ENCODE measurements at places on chromosomes 1 and 21.

DNA sequence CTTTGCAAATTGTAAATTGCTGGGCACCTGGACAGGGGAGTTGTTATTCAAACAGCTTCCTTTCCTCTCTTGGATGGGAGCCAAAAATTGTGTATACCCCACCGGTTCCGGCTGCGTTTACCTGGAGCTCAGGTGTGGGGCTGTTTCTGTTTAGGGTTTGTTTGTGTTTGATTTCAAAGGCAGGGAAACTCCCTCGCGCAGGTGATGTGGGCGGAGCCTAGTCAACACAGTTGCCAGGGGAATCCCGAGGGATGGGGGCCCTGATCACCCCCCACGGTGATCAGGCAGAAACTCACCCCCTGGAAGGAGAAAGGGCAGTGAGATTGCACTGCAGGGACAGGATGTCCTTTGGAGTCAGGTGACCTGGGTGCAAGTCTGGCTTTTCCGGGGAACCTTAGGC lies 28.3 kb downstream of the CDCP2 start:
- no peak for DNase-seq

GRCh38 chr21:42237577-42237976 lies 18.6 kb downstream of the ABCG1 start:
- DNase-seq, result no peak

- DNase-seq, result no peak
Observed at GRCh38 chr1:159098596-159098995, 22.0 kb upstream of the AIM2 start.

GRCh38 chr1:214727274-214727673 lies 124.3 kb downstream of the CENPF start:
- no peak for DNase-seq

DNA sequence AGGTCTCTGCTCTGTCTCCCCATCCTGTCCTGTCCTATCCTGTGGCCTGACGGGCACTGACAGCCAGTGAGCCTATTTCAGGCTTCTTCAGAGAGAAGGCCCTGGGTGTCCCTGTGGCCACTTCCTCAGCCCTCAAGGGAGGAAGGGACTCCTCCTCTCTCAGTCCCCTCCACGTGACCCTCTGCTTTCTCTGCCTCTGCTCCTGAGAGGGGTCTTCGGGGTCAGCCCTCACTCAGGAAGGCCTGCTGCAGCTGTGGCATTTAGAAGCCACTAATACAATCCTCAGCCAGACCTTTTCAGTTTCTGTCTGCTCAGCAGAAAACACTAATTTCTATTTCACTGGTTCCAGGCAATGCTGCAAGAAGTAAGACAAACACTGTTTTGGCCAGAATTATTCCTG lies 43.6 kb upstream of the ETV3 start:
- no peak for DNase-seq

DNA sequence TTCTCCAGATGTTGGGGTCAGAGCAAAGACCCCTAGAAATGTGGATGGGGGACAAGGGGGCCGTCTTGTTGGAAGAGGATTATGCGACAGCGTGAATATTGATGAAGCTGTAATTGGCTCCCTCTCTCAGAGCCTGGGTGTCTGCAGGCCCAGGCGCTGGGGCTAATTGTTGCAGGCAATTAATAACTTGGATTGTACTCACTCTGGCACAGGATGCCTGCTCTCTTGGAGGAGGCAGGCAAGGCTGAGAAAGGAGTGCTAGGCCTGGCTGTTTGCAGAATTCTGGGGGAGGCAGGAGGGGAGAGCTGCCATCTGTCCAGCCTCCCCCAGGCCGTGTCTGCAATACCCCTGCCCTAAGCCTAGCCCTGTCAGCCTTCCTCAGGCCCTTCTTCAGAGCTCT lies 4.1 kb upstream of the DISP3 start:
- no peak for DNase-seq

GRCh38 chr1:116494745-116495144 lies 76.1 kb downstream of the CD58 start:
- no peak for DNase-seq

DNA sequence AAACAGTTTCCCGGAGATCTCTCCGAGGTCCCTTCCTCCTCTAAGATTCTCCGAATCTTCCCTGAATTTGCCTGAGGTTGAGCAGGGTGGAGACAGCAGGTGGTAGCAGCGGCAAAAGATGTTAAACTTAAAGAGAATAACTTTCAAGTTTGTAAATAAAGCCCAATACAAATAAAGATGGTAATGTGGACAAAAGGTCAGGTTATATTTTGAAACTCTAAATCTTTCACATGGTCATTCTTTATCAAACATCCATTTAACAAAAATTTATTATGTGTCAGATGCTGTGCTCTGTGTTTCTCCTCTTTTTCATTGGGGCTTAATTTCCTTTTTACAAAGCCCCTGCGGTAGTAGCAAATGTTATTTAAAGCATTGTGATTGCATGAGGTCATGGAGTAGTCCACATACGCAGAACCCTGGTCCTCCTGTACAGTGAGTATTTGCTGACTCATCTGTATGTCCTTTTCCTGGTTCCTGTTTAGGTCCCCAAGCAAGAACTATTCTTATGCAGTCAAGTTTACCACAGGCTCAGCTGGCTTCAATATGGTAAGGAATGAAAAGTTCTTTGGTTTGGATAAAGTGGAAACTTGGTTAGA lies 119.2 kb downstream of the ITSN1 start:
- DNase-seq, result no peak

- DNase-seq, result peak; percentile 7
Observed at GRCh38 chr1:159132271-159132881, 39.0 kb upstream of the CADM3 start.

GRCh38 chr1:53787655-53788054 lies 48.7 kb upstream of the GLIS1 start:
- no peak for DNase-seq

GRCh38 chr1:81757398-81758020 lies 43.2 kb upstream of the ADGRL2 start:
- no peak for DNase-seq

DNA sequence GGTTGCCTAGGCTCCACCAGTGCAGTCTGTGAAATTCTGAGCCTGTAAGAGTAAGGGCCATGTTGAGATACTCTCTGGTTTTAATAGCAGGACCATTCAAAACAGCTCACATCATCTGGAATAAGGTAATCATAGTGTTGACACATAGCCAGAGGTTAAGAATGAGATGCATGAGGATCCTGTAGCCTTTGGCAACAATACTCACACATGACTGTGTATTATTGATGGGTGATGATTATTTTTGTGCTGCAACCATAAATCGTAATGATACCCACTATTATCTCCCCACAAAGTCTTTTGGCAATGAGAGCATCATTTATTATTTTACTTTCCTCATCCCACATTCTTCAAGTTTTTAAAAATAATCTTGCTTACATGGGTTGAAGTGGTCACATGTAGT lies 35.5 kb downstream of the KCNK2 start:
- DNase-seq, result no peak

DNA sequence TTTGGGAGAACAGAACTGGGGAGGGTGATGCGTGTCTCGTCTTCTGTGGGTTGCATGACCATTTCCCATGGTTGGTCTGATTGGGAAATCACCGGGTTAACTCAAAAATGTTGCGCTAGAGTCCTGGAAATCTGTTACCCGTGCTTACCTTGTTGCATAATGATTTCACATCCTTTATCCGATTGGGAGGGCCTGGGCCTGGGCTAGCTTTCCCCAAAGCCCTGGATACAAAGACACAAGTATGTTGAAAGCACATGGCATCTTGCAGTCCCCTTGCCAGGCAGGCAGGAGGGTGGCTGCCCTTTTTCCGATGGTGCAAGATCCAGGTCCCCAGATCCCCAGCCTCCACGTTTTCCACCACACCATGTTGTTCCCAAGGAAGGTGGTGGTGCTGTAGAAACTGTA lies 582 bp downstream of the TRPM2 start:
- DNase-seq, result no peak

DNA sequence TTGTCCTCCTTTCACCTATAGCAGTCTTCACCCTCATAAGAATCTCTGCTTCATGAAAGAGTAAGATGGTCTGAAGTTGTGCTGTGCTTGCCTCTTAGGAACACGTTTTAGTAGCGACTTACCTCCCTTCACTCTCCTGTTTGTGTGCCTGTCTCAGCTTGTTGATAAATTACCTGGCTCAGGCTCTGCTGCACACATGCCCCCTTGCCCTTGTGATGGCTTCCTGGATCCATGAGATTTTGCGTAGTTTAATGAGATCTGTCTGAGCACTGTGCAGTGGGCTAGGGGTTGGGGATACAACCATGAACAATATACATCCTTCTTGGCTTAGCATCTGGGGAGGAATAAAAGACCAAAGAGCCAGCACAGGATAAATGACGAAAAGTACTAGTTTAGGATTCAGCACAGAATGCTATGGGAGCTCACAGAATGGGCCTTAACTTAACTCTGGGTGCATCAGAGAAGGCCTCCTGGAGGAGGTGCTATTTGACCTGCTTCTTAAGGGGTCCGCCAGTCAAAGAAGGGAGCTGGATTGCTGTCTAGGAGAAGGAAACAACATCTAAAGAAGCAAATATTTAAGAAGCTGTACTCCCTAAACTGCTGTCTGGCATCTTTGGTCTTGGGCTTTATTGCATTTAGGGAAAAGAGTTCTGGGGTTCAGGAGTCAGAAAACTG lies 175.7 kb upstream of the PLXNA2 start:
- no peak for DNase-seq

GRCh38 chr1:84885469-84885868 lies 7.5 kb downstream of the LPAR3 start:
- no peak for DNase-seq

DNA sequence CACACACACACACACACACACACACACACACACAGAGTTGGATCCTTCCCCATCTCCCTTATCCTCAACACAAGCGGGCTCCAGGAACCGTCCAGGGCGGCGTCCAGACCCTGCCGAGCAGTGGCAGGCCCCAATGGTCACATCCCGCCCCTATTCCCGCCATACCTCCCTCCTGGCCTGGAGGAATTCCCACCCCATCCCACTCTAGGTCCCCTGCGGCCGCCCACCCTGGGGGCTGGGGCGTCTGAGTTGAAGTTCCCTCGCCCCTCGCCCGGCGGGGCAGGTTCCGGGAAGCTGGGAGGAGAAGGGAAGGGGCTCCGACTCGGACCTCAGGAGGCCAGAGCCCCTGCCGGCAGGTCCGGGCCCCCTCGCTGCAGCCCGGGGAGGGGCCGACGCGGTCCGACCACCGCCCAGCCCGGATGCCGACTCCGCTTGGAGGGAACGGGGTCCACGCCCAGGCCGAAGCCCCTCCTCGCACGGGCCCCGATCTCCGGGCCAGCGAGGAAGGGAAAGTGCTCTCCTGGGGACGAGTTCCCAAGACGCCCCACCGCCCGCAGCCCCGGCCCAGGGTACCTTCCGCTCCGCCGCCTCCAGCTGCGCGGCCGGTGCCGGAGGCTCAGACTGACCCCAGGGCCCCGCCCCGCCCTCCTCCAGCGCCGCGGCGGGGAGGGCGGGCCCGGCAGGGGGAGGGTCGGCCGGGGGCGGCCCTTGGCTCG lies at the start of gene RHOC:
RHOC (minus strand) TSS at position 623 of the 716 bp plus-strand sequence. CDS start 3,328 bp downstream, outside the sequence.
- peak; percentile 82 for DNase-seq

DNA sequence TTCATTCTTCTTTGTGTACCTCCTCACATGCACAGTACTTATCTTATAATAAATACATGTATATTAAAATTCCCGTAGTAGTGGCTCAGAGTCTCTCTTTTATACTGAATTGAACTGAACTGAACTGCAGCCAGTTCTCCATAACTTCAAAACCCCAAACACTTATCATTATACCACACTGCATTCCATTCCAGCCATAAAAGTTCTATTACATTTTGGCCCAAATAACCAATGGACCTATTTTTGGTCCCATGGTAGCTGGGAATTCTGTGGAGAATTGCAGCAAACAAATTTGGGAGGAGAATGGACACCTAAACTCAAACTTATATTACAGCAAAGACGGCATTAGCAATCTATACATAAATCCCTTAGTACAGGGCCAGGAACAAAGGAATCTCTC lies 86.6 kb upstream of the C1orf87 start:
- DNase-seq, result no peak

DNA sequence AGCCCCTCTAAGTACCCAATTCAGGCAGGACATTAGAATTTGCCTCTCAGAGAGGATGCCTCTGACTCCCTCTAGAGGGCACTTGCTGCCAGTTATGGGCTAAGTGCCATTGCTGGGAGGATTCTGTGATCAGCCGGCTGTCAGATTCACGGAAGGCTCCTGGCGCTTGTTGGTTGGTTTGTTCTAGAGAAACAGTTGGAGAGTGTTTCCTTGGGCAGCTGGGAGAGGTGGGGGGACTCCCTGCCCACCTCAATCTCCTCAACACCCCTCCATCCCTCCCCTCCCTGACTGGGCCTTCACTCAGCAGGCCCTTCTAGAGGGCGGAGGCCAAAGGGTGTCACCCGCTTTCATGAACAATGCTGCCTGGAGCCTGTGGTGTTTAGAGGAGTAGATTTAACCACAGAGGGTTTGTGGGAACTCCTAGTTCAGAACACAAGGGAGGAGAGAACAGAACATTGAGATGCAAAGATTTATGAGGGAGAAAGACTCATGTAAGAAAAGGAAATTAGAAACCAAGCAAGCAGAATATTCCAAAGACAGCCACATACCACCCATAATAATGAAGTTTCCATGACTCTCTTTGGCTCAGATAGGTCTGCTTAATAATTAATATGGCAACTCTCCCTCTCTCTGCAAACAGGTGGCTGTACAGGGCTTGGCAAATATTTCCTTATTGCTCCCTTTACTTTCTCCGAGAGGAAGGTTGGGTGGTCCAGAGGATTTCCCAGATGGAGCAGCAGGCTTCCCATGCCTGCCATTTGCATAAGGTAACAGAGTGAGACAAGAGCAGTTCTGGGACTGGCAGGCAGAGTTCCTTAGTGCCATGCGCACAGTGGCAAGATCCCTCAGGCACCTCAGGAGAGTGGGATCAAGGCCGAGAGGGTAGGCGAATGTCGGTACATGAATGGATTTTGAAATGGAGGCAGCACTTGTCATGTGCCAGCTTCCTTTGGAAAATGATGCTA lies 30.0 kb upstream of the ACP6 start:
- DNase-seq, result no peak

GRCh38 chr1:95017775-95018174 lies 55.0 kb downstream of the ALG14 start:
- no peak for DNase-seq

DNA sequence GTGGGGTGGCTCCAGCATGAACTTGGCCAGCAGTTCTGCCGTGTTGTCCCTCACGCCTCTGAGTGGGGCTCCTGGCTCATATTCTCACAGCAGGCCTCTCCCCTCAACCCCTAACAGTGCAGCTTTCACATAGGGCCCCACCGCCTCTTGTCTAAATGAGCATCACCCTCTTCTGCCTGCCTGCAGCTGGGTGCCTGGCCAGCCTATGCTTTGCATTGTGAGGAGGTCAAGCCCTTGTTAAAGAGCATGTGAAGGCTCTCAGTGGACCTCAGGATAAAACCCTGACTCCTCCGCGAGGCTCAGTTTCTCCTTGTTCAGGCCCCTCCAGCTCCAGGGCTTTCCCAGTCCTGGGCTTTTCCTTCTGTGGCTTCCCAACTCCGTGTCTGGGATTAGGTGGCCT lies 34.8 kb downstream of the CRYAA start:
- no peak for DNase-seq

DNA sequence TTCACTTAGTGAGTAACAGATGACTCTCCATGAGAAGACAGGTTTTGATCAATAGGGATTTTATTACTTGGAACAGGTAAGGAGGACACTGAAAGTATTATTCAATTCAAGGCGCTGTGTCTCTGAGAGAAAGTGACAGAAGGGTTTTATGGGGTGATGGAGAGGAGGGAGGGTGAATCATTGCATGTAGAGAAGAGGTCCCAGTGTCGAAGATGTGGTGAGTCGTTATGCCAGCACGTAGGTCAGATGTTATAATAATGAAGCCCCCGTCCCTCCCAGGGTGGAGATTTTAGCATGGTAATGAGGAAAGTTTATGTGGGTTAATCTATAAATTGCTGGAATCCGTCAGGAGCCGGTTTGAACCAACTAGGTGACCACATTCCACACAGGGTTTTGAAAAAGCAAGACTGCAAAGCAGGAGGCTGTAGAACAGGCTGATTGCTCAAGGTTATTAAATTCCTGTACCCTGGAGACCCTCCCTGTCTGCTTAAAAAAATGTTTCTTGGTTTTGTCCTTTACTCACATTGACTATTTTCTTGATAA lies 586.4 kb upstream of the TMPRSS15 start:
- DNase-seq, result no peak

All from GM06990 (cell line).